Activated CD4-positive, alpha-beta T cell treated with anti-CD3 and anti-CD28 coated beads, Interleukin-2, amount 50 U/mL, for 1 hour (primary cell): ENCODE measurements at places on chromosomes 12 and 14.

DNA sequence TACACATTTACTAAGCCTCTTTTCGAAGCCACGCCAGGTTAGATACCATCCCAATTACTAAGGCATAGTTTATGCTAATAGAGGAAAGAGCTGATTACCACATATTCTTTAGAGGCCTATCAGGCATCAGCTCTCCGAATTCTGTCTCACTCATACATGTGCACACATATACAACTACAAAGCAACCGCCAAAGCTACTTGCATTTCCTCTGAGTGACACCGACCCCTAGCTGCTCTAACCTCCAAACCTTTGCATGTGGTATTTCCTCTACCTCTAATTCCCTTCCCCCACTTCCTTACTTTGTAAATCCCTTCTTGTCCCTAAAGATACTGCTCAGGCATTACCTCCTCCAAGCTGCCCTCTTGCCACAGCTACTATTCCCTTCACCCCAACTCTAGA, 107.2 kb downstream of the DUSP6 start:
- DNase-seq: peak; percentile 12

DNA sequence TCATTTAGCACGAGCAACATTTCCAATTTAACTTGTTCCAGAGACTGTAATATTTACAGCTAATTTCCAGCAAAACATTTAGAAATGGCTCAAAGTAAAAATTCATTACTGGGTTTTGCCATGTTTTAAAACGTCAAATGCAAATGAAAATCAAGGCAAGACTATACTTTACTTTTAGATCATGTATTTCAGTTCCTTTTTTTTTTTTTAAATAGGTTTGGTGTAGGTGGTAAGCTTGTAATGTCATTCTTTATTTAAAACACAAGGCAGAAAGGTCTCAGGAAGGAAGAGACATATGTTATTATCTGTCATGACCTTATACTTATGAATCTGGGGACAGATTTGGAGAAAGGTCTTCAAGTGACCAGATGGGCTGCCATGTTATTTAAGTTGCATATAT, 54.1 kb downstream of the GRIP1 start:
- no peak for DNase-seq

- no peak for DNase-seq
Observed at GRCh38 chr12:109273354-109273753, 35.7 kb downstream of the FOXN4 start.

DNA sequence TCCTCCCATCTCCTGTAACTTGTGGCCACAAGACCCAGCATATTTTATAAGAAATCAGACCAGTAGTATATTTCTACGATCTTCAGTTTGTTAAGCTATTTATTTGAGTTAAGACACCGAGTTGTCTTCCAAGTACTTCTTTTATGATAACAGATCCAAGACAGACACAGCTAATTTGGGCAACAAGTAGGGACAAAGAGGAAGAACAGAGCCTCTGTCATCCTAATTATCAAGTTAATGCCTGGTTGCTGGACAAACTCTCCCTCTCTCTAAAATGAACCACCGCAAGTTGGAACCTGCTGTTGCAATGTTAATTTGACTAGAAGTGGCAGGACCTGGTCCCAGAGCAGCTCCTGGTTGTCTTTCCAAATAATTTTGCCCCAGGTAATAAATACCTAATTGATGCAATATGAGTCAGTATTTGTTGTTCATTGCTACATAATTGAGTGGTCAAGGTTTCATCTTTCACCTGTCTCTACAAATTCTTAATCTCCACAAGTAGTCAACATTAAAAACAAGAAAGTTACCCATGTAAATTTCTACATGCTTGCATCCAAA, 323.7 kb downstream of the PAWR start:
- DNase-seq: no peak

DNA sequence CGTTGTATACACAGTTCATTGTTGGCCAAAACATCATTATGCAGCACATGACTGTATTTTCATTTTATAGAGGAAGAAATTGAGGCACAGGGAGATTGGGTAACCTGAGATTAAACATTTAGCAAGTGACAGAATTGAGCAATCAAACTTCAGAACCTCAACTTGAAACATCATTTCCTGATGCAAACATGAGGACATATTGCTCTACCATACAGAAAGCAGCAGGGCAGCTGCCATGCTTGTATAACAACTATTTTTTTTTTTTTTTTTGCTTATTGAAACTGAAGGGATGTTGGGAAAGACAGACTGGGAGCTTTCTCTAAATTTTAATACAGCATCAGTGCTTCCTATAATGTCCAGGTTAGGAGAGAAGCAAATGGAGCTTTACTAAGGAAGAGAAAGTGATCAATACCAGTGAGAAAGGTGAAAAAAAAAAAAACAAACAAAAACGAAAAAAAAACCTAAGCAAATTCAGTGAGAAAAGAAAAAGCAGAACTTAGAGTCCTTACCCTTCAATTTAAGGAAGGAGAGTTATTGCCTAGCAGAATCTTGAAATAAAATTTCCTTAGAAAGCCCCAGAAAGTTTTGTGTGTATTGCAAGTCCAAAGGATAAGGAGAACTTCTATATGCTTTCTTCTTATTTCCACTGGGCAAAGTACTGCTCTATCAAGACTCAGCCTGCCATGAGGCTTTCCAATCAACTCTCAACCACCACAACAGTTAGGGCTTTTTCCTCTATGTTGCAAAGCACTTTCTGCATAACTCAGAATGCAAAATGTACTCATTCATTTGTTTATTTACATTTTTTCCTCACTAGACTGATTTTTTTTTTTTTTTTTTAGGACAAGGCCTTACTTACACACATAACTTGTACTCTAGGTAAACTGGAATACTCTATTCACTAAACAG, 21.6 kb downstream of the BTG1 start:
- no peak for DNase-seq

- no peak for DNase-seq
Observed at GRCh38 chr12:10867381-10867780, 16.7 kb downstream of the PRH1 start.

- no peak for DNase-seq
Observed at GRCh38 chr12:85872497-85873091, 1.5 kb upstream of the NTS start.

DNA sequence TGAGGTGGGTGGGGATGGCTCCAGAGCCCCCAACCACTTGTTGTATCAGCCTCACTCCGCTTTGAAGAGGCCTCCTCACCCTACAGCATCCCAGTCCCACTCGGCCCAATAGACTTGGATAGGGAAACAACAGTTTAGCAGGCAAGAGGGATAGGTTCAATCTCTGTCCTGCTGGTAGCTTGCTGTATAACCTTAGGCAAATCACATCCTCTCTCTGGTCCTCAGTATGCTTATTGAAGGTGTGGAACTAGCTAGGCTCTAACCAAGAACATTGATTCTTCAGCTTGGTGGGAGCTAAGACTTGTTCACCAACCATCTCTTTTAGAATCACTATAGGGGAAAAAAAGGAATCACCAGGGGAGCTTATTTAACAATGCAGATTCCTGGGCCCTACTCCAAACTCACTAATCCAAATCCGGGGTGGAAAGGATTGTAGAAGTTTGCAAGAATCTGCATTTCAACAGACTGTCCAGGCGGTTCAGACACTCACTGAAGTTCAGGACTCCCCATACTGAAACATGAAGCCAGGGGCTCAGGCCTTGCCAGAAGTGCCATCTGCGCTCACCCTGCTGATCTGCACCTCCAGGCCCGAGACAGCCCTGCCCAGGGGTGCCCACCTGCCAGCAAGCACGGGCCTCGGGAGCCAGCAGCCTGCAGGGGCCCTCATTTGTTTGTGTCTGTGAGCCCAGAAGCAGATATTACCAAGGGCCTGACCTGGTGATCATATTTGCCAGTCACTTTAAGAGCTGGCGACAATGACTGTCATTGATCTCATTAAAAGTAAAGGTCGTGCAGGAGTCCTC, 113.0 kb downstream of the ADCK1 start:
- DNase-seq: no peak

- DNase-seq: peak; percentile 5
Observed at GRCh38 chr12:111597831-111598636, 1.1 kb downstream of the ATXN2 start.

DNA sequence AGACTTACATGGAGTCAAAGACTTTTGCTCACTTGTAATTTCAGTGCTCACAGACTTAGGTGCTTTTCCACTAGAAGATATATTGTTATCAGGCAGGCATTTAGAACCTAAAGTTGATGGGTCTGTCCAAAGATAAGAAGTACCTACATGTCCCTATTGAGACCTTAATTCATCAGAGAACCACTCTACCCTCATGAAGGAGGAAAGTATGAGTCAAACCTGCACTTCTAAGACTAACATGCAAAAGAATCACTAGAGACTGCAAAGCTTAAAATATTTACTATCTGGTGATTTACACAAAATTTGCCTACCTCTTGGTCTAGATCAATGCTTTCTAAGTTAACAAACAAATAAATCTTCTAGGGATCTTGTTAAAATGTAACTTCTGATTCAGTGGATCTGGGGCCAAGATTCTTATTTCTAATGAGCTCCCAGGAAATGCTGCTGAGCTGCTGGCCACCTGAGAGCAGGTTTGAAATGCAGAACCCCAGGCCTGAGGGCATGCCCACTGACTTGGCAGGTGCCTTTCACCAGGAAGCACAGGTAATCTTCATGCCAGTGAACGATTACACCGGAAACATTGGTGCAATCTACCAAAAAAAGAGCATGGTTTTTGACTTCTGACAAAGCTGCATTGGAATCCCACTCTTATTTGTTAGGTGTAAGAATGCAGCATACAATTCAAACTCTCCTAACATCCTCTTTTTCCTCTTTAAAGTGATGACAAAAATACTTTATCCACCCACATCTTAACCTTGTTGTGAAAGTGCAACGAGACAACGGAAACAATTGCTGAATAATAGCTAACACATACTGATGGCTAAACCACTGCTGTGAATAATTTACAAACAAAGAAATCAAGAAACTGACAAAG, 214.2 kb downstream of the ADAMTS20 start:
- no peak for DNase-seq

GRCh38 chr12:110543252-110543959, 39.7 kb downstream of the PPTC7 start:
- no peak for DNase-seq

GRCh38 chr12:104796475-104796862, 161.6 kb downstream of the SLC41A2 start:
- no peak for DNase-seq

DNA sequence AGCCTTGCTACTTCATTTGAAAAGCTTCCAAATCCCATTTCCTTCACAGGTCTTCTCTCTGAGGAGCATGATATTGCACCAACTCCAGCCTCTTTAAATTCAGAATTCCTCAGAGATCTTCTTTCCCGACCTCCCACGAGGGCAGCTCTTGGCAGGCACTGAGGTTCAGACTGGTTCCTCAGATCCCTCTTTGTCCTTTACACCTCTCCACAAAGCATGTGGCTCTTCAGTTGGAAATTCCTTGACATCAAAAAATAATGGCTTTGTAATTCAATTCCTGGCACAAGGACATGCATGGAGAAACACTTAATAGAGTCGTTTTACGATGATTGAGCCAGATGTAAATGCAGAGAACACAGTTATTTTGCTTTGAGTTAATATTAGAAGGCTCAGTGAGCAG, 63.2 kb upstream of the TMX1 start:
- no peak for DNase-seq

DNA sequence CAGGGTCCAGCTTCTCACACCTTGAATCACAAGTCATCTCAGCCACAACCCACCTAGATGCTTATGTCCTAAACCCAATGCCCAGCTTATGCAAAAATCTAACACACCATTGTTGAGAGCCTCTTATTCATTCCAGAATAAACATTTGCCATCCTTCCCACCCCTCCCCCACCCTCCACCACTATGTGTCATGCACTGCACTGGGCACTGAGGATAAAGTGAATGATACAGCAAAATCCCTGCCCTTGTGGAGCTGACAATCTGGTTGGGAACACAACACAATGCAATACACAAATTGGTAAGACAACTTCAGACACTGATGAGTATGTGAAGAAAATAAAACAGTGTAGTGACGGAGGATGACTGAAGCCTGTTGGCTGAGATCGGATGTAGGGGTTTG, 1.4 kb upstream of the GLTP start:
- DNase-seq: no peak

- no peak for DNase-seq
Observed at GRCh38 chr12:57229046-57229633, 371 bp upstream of the SHMT2 start.

GRCh38 chr12:66647034-66647691, 31.7 kb downstream of the GRIP1 start:
- no peak for DNase-seq

DNA sequence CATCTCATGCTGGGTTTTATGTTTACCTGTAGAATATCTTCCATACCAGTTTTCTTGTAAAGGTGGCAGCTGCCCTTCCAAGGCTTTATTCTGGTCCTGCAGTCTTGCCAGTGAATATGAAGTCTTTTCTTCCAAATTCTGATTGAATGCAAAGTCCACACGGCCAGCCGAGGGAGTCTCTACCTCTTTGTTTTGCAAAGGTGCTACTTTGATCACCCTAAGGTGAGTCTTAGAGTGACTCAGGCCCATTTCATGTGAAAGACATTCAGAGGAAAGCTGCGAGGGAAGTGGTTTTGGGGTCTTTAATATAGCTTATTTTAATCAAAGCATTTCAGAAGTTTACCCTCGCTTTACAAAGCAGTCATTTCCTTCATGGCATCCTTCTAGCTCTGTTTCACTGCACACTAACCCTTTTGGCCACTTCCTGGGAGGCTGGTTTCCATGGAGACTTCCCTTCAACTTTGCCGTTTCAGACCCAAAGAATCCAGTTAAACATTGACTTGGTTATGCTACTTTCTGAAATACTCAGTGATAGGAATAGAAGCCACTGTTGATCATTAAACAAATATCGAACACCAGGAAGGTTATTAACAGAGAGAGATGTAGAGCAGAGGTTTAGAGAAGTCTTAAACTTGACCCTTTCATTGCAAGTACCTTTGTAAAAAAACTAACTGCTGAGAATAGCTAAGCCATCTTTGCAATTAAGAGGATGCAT, at the start of gene CCDC198:
CCDC198 (minus strand) TSS at position 391 of the 715 bp plus-strand sequence; CDS start at position 249, 142 bp downstream.
- no peak for DNase-seq

DNA sequence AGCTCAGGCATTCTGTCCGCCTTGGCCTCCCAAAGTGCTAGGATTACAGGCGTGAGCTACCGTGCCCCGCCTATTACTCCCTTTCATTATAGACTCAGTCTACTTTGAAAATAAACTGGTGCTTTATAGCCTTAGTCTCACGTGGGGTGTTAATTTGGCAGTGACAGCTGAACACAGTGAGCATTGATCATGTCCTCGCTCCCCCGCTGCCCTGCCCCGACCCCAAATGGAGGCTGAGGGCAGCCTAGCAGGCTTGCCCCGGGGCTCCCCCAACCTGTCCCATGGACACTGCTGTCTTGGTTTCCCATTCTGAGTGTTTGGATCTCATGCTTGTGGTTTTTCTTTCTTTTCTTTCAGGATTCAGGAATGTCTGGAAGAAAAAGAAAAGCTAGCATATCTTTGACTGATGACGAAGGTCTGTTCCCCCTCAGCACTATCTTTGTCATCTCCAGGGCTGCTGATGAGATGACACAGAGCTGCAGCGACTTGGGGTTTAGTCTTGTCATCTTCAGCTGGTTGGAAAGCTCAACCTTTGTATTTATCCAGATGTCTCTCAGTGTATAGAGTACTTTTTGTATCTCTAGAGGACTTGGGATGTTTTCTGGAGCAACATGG, 42.2 kb downstream of the EP400 start:
- no peak for DNase-seq

- DNase-seq: no peak
Observed at GRCh38 chr14:85421186-85421877, 108.6 kb upstream of the FLRT2 start.
